Spinal cord (tissue), 10 donors: ENCODE measurements at places on chromosomes 7 and 10.

DNA sequence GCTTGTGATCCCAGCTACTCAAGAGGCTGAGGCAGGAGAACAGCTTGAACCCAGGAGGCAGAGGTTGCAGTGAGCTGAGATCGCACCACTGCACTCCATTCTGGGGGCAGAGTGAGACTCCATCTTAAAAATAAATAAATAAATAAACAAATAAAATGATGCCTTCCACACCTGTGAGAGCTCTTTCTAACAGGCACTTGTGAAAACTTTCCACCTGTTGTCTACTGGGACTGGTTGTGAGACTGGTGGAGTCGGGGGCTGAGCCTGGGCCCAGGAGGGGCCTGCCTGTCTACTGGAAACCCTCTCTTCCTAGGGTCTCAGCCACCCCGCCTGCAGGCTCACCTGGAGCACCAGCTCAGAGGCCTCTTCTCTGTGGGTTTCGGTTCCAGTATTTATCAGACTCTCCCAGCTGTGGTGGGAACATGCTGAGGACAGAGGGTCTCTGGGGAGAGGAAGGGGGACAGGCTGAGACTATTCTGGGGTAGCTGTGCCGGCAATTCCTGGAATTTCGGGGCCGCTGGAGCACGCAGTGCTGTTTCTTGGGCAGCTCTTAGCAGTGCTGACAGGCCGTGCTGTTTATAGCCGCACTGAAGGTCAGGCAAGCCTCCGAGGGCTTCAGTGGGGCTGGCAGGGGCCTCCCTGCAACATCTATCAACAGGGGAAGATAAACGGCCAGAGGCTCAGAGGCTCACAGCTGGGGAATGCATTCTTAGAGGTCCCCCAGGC, 3.8 kb downstream of the LDB3 start:
- DNase-seq: peak; percentile 56

GRCh38 chr10:100625816-100626215, 90.1 kb downstream of the HIF1AN start:
- DNase-seq: no peak

GRCh38 chr7:115327326-115327725, 405.4 kb downstream of the MDFIC start:
- no peak for DNase-seq

DNA sequence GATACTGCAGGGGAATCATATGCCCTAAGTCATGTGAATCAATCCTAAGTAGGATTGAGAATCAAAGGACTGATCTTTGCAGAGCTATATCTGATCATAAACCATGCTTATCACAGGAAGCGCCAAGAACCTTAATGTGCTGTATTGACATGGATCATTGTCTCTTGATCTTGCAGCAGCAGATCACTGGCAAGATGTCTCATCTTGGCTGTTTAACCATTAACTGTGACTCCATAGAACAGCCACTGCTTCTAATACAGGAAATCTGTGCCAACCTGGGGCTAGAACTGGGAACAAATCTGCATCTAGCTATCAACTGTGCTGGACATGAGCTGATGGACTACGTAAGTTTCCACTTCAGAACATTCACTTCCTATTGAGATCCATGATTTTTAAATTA, 21.6 kb downstream of the ENO4 start:
- no peak for DNase-seq

GRCh38 chr10:529468-530230, 159.8 kb downstream of the DIP2C start:
- no peak for DNase-seq

DNA sequence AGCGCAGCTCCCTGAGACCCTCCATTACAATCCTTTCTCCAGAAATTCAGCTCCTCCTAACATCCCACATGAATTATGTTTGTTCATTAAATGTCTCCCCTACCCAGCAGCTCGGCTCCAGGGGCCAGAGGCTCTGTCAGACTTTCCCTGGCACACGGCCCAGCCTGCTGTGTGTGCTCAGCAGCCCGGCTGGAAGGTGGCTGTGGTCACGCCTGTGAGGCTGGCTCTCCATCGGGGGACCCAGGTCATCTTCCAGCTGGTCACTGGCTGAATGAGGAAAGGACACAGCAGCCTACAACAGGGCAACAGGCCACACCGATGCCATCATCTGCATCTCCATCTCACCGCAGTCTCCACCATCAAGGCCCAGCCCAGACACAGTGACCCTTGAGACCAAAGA, 219.8 kb downstream of the MAD1L1 start:
- no peak for DNase-seq

DNA sequence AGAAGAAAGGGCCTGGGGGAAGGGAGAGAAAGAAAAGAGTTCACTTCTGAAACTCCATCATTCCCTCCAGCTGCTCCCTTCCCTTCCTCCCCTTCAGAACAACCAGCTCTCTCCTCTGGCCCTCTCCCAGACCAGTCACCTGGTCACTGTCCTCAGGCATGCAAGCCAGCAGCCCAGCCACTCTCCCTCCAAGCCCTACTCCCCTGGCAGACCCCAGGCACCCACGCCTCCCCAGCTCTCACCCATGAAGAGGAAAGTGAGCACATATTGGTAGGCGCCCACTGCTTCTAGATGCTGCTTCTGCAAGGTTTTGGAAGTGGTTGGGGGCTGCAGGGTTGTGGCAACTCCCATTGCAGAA, 353 bp downstream of the MOGAT3 start:
- DNase-seq: no peak

GRCh38 chr10:76950354-76950753, 687.3 kb downstream of the KCNMA1 start:
- no peak for DNase-seq

DNA sequence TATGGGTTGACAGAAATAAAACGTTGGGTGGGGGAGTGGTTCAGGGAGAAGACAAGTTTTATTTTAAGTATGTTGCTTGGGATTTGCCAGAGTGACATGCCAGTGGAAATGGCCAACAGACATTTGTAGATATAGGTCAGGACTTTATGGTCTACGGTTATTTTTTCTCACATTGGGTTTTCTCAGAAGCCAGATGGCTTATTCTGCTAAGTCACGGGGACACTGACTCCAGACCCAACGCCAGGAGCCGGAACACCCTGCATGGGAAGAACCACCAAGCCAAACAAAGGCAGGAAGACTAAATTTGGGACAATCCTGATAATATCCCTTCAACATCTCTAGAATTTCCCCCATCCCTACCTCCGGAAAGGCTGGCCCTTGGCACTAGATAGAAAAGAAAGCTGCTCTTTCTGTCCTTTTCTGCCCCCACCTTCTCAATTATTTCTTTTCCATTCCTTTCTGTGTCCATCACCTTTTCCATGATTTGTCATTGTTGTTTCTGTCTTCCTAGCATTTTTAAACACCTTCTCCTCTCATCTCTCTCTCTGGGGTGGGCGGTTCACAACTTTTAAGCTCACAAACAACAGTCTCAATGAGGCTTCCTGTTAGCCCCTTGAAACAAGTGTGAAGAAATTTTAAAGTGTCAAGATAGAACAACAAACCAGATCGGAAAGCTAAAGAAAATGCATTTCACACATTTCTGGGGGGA, 44.7 kb downstream of the TBXAS1 start:
- DNase-seq: no peak

DNA sequence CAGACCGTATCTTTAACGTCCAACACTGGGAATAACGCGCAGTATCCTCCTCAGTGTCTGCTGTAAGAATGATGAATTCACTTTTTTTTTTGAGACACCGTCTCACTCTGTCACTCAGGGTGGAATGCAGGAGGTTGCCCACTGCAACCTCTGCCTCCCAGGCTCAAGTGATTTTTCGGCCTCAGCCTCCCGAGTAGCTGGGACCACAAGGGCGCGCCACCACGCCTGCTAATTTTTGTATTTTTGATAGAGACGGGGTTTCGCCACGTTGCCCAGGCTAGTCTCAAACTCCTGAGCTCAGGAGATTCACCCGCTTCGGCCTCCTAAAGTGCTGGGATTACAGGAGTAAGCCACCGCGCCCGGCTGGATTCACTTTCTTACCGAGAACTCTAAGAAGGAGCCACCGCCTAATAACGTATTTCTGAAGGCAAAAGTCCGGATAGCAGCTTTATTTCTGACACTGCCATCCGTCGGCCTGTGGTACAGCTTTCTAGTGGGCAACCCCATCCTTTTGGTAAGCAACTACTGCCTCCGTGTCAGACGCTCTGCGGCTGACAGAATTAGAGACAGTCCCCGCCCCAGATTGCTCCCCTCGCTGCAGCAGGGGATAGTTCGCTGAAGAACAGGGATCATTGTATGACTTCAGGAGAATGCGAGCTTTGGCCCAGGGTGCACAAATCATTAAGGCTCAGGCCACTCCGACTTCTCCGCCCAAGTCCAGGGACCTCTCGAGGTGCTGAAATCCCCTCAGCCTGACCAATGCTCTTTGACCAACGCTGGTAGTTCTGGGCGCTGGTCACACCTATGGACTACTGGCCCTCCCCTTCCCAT, 662 bp downstream of the POLR3A start:
- no peak for DNase-seq

DNA sequence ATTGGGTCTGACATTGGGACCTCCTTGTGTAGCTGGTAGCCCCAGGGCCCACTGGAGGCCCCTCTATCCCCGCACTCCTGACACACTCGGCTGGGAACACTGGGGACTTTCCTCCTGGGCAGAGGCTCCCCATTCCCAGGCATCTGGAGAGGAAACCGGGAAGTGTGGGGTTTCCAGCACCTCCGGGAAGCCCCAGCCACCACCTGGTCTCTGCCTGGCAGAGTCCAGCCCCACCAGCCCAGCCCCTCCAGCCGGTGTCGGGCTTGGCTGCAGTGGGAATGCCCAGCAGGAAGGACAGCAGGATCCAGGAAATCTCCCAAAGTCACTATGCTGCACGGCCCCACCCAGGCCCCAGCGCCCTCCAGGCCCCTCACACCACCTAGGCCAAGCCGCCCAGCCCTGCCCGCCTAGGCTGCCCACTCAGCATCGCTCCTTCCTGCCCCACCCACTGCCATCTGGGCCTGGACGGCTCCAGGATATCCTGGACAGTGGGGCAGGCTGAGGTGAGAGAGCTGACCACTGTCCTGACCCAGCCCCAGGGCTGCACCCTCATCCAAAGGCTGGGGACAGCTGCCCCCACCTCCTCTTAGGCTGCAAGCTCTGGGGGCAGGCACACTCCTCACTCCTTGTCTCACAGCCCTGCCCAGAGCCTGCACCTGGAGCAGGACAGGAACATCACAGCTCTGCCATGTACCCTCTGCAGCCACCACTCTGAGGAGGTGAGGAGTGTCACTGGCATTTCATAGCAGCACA, 11.8 kb downstream of the RASGEF1A start:
- DNase-seq: no peak

DNA sequence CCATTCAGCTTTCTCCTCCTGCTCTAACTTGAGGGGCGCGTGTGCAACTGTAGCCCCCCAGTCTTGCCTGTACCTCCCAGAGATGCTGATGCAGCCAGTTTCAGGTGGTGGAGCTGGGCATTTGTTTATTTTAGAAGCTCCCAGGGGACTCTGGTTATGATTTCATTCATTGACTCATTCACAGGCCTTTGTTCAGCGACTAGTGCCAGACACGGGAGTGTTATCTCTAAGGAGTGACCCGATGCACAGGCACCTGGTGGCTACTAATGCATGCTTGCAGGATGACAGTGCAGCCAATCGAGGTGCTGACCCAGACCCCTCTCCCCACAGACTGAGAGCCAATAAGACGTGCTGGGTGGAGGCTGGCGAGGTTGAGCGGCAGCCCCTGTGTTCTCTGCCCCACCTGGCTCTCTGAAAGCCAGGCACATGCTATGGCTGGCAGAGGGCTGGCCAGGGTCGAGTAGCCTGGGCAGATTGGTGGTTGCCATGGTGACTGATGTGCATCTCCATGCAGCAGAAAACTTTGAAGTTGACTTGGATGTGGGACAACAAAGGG, 19.7 kb upstream of the SLC18A2 start:
- no peak for DNase-seq

DNA sequence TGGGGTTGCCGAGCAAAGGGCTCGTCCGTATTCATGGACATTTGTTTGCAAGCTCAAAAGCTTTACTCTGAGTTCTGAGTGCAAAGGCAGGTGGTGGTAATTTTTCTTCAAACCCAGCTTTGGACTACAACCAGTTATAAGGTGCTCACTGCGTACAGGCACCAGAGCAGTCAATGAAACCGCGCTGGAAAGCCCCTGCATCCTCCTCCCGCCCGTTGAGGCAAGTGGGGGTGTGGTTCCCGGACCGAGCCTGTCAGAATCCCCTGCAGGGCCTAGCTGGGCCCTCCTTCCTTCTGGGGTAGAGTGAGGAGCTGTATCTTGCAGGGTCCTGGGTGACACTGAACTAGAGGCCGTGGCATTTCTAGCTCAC, 22.3 kb downstream of the AMZ1 start:
- no peak for DNase-seq

GRCh38 chr7:2726316-2727018, 38.5 kb downstream of the AMZ1 start:
- DNase-seq: no peak

DNA sequence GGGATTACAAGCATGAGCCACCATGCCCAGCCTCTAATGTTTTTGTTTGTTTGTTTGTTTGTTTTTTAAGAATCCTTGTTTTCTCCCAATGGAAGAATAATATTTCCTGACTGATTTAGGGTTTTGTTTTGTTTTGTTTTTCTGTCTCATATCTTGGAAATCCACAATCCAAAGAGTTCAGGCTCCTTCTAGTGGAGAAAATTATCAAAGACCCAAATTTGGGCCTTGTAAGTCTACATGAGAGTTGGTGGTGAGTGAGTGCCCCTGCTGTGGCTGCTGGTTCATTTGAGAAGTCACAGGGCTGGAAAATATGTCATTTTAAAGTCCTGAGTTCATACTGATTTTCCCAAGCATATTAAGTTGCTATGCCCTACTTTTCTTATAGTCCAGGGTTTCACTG, 33.5 kb upstream of the KLHL7 start:
- DNase-seq: no peak

GRCh38 chr7:133688483-133689239, 435.8 kb downstream of the EXOC4 start:
- DNase-seq: no peak

- peak; percentile 10 for DNase-seq
Measured at GRCh38 chr7:98282703-98283102, 1.2 kb downstream of the BRI3 start.

- DNase-seq: no peak
Measured at GRCh38 chr7:98294798-98295382, 13.4 kb downstream of the BRI3 start.

- DNase-seq: no peak
Measured at GRCh38 chr10:60426425-60426824, 36.8 kb upstream of the ANK3 start.

GRCh38 chr10:21130108-21130507, 233.0 kb upstream of the NEBL start:
- DNase-seq: no peak

DNA sequence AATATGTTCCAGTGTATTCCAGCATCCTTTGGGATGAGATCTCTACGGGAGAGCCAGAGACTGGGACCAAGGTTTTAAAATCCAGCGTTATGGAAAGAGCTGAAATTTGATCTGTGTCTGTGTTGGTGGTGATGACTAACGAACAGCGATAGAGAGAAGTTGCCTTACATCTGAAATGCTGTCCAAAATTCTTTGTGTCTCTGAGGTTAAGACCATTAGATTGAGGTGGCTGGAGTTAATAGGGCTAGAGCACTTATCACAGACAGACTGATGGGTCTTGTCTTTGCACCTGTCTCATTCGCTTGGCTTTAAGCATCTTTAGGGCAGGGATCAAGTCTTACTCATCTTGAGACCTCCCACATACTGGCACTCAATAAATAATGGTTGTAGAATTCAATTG, 41.0 kb upstream of the RAPGEF5 start:
- DNase-seq: no peak

- no peak for DNase-seq
Measured at GRCh38 chr10:79410315-79411094, 34.9 kb downstream of the ZCCHC24 start.
